ENCODE measurements at places on chromosomes 3 and 15.

DNA sequence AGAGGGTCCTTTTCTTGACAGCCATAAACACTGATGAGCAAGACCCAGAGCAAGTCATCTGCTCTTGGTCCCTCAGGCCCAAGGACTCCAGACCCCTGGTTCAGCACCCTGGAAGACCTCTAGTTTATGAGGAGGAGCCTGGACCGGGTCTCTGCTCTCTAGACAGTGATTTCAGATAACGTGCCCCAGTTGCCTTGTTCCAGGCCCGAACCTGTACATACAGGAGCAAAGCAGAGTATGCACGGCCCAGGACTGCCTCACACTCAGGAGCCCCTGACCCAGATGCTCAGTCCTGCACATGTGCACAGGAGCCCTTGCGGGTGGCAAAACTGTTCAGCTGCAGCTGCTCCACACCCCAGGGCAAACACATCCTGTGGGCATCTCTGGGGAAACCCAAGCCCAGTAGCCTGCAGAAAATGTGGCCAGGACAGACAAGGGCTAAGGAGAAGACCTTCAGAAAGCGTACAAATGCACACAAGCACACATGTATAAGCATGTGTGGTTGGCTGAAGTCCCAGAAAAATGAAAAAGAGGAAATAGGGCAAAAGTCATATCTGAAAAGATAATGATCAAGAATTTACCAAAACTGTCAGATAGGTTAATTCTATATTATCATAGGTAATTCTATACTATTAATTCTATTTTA, 59.9 kb upstream of the CORO2B start:
- no peak for DNase-seq

DNA sequence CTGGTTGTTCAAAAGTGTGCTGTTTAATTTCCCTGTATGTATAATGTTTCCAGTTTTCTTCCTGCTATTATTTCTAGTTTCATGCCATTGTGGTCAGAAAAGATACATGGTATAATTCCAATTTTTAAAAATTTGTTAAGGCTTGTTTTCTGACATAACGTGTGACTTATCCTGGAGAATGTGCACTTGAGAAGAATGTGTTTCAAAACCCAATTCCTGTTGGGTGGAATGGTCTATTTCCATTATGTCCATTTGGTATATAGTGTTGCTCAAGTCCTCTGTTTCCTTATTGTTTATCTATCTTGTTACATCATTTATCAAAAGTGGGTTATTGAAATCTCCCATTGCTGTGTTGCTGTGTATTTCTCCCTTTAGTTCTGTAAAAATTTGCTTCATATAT, 215.4 kb downstream of the GREM1 start:
- no peak for DNase-seq

- no peak for DNase-seq
Measured at GRCh38 chr3:156131799-156132198, 11.4 kb downstream of the KCNAB1 start.

DNA sequence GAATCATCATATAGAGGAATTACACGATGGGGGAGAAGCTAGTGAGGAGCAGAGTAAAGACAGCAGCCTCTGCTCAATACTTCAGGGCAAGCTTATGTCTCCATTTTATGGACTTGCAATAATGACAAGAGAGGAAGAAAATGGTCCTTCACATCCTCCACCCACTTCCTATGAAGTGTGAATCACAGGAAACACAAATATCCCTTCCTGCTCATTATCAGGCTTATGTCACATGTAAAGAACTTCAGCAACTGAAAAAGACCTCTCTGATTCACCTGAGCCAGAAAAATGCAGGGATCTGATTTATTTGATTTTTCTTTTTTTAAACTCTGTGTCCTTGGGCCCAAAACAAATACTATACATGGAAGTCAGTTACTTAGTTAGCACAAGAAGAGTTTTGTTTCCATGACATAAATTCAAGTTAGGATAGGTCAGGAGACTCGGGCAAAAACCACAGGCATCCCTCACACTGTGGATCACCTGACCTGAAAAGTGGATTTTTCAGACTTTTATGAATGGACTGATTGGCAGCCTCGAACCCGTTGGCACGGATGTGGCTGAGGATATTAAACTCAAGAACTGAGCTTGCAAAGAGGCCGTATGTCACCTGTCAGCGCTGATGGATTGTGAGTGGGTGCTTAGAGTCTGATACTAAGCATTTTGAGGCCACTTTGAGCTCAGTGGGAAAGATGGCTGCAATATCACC, 620.8 kb upstream of the MDFIC2 start:
- DNase-seq = no peak

GRCh38 chr3:31942446-31942845, 38.6 kb downstream of the OSBPL10 start:
- DNase-seq = no peak

DNA sequence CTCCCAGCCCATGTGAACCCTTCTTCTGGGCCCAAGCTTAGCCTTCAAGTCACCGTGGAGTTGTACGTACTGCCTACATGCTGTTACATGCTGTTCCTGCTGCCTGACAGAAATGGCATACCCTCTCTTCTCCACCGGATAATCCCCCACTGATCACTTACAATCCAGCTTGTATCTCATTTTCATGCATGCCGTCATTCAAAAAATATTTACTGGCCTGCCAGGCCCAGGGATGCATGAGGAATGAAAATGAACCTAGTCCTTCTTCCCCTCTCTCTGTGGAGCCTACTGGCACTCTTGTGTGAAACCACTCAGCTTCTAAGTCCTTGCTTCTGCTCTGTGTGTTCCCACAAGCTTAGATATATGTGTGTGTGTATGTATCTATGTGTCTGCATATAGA, 60.6 kb downstream of the WNT5A start:
- DNase-seq = no peak
